ENCODE measurements at places on chromosomes 7 and 10.

- DNase-seq: no peak
Observed at GRCh38 chr7:116382375-116382774, 117.2 kb upstream of the CAV2 start.

- no peak for DNase-seq
Observed at GRCh38 chr7:31125171-31125570, 73.1 kb downstream of the ADCYAP1R1 start.

DNA sequence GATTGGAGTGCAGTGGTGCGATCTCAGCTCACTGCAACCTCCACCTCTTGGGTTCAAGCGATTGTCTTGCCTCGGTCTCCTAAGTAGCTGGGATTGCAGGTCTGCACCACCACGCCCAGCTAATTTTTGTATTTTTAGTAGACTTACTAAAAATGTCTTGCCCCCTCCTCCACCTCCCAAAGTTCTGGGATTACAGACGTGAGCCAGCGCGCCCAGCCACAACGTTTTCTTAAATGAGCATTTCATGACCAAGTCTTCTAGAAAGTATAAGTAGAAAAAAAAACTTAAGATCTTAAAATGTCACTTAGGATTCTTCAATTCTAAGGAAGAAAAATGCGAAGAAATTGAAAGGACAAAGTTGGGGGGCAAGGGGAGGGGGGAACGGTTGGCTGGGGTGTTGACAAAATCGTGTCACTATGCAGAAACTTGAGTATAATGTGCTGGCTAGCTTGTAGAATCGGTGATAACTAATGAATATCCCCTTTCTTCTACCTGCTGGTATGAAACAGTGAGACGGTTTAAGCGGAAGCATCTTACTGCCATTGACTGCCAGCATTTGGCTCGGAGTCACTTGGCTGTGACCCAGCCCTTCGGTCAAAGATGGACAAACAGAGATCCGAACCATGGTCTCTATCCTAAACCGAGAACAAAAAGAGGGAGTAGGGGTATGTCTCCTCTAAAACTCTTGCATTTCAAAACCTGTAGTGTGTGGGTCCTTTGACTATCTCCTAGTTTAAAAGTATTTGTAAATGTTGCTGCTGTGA is 12.7 kb downstream of the FBH1 start:
- DNase-seq: no peak

GRCh38 chr10:69223028-69223342 is 2.9 kb downstream of the HKDC1 start:
- DNase-seq: no peak

- no peak for DNase-seq
Observed at GRCh38 chr7:84744385-84744784, 442.5 kb downstream of the SEMA3D start.

GRCh38 chr7:50733552-50733951 is 49.1 kb downstream of the GRB10 start:
- DNase-seq: no peak

DNA sequence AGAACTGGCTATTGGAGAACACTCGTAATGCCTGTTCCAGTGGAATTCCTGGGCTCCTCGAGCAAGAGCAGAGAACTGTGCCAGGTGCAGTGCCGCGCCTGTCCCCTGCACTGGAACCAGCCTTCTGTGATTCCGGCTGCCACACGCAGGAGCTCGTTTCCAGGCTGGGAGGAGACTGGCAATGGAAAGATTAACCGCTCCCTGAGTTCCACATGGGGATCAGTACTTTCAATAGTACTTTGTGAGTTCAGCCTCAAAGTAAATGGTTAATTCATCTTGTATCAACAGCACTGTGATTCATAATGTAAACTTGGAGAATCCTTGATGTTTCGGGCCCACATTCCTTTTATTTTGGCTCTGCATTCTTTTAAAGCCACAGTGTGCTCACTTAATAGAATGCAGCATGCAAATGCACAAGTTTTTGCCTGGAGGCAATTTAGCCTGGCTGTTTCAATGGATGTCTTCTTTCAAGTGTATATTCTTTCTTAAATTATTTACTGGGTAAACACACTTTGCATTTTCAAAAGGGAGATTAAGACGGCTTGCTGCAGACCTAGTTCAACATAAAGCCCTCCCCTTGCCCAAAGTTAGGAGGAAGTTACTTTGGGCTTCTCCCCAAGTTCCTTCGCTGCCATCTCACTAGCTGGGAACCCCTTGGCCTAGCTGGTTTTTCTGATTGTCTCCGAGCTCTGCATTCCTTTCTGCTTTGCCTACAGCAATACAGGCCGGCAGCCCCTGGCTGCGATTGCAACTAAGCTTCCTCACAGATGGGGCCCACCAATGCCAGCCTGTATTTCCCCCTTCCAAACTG is 138.1 kb upstream of the TCF7L2 start:
- DNase-seq: no peak

DNA sequence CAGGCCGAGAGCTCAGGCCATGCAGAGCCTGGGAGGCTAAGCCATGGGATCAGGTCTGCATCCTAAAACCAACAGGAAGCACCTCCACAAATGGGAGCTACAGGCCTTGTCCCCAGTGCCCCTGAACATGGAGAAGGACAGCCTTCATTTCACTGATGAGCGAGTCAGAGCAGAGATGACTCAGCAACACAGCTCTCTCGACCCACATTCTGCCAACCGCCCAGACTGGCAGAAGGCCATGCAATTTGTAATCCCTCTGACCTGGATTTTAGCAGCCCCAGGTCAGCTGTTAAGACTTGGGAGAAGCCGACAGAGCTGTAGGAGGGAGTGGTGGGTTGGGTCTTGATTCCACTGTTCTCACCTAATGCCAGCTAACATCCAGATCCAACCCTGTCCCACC is 25.5 kb downstream of the VOPP1 start:
- no peak for DNase-seq

- no peak for DNase-seq
Observed at GRCh38 chr7:152872745-152873118, 113.2 kb downstream of the ACTR3B start.

- DNase-seq: peak; percentile 5
Observed at GRCh38 chr7:112084520-112084971, 121.7 kb downstream of the DOCK4 start.

DNA sequence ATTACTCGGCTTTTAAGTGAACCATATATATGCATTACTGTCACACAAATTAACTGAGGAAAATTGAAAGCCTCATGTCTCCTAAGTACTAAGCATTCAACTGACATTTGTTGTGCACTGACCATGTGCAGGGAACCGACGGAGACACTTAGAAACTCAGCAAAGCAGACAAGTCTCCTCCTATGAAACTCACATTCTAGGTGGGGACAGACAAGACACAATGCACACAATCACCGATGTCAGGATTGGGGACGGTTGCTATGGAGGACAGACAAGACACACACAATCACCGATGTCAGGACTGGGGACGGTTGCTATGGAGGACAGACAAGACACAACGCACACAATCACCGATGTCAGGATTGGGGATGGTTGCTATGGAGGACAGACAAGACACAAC is 134.0 kb downstream of the PTPRN2 start:
- no peak for DNase-seq

GRCh38 chr10:7817576-7817975 is 729 bp upstream of the TAF3 start:
- DNase-seq: no peak

GRCh38 chr7:23272275-23272674 is 25.7 kb downstream of the GPNMB start:
- DNase-seq: no peak

DNA sequence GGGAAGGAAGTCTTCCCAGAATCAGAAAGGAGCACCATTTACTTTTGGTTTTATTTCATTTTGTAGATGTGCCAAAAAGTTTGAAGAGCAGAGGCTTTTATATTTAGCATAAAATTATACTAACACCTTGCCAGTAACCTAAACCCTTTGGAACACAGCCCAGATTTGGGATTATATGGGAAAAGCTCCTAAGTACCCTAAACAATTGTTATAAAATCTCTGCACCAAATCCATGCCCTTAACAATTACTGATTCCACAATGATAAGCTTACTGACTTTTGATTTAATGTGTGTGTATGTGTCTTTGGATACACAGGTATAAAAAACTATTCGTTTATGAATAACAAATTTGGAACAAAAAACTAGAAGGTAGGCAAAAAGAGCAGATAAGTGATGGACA is 39.0 kb upstream of the TMEM229A start:
- DNase-seq: no peak

DNA sequence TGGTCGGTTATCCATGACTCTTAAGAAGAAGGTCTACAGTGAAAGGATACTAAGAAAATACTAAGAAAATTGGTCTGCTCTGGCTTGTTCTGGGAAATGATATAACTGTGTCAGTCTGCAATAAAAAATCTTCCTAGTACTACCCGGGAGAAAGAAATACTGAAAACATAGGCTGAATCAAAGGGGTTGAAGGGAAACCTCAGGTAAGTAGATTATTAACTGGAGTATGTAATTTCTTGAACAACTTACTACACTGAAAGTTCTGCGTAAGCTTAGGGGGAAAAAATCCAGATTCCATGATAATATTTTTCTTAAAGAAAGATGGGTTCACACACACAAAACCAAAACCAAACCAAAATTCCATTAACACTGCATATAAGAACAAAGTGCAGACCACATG is 143.3 kb downstream of the KMT2E start:
- no peak for DNase-seq

DNA sequence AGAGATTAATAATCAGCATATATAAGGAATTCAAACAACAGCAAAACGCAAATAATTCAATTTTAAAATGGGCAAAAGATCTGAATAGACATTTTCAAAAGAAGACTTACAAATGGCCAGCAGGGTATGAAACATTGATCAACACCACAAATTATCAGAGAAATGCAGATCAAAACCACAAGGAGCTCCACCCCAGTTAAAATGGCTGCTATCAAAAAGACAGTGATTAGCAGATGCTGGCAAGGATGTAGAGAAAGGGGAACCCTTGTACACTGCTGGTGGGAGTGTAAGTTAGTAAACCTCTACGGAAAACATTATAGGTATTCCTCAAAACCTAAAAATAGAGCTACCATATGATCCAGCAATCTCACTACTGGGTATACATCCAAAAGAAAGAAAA is 128.0 kb upstream of the CACUL1 start:
- no peak for DNase-seq

GRCh38 chr7:27966219-27966780 is 214.3 kb downstream of the JAZF1 start:
- no peak for DNase-seq

- DNase-seq: no peak
Observed at GRCh38 chr7:101066833-101067177, 18.5 kb upstream of the TRIM56 start.

All from naive B cell (primary cell).